Suprapubic skin (tissue), 4 donors: ENCODE measurements at places on chromosomes 7 and 10. TPM values are rescaled to one million over a fixed set of nuclear protein-coding genes. Genes with fewer than 3 reads are reported as not detected.

DNA sequence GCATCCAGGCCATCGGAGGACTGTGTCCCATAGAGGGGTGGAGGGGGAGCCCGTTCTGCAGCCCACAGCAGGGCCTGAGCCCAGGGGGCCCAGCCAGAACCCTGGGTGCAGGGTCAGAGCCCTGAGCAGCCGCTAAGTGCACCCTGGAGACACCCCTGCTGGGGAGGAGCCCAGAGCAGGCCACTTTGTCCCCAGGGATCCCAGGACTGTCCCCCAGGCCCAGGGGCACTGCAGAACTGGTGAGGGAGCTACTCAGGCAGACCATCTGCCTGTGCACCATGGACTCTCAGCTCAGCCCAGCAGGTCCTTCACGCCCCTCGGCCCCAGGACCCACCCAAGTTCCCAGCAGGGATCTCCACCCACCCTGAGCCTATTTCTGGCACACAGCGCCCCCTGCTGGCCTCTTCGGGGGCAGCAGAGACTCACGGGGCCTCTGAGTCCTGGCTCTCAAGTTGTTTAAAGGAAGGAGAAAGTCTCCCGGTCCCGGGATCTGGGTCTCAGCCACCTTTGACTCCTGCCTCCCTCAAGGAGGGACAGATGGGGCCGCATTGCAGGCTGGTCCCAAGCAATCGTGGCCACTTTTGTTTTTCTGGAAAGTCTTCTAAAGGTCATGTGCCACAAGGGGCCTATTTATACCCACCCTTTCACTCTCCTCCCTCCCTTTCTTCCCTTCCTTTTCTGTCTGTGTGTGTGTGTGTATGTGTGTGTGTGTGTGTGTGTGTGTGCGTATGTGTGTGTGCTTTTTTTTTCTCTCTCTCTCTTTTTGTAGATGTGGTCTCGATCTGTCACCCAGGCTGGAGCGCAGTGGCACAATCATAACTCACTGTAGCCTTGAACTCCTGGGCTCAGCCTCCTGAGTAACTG is 90.3 kb downstream of the MYL10 start:
- peaks cover 4% of the 10 kb centered on the region for H3K4me1 ChIP-seq
- peaks cover 13% of the 10 kb centered on the region for H3K27me3 ChIP-seq
- DNase-seq = no peak
- no peak overlapping the region for H3K4me3 ChIP-seq

DNA sequence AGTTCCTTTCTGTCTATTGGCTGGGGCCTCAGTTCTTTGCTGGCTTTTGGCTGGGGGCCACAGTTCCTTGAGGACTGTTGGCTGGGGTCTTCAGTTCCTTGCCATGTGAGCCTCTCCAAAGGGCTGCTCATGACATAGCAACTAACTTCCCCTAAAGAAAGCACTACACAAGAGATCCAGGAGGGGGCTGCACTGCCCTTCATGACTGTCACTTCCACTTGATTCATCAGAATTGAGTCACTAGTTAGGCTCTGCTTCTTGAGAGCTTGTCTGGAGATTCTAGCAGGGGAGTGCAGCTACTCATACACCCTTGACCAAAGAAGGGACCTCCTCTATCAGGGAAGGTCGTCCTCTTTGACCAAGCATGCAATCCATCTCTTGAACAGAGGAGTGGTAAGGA is 38.0 kb upstream of the MKX start:
- no peak for DNase-seq
- H3K27ac ChIP-seq = no peak overlapping the region
- H3K4me3 ChIP-seq = no peak overlapping the region
- no peaks in the 10 kb centered on the region for H3K4me1 ChIP-seq

DNA sequence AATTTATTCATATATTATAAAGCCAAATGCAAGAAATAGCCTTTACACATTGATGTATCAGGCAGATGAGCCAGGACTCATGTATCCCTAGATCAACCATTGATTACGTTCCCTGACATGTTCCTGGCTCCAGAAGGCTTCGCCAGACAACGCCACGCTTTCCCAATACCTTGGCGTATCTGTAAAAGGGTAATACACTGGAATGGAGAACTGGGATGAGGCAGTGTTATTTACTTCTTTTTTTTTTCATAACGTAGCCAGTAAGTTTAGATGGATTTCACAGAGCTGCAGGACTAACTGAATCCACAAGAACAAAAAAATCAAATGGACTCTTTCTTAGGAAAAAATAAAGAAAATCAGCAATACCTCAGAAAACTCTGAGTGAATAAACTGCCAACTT is 588.1 kb upstream of the SEMA3D start:
- no peaks in the 10 kb centered on the region for H3K36me3 ChIP-seq
- peaks cover 8% of the 10 kb centered on the region for H3K4me1 ChIP-seq
- H3K27ac ChIP-seq = no peak overlapping the region
- H3K27me3 ChIP-seq = no peaks in the 10 kb centered on the region

- no peak overlapping the region for H3K27ac ChIP-seq
- H3K36me3 ChIP-seq = peaks cover 65% of the 10 kb centered on the region
- H3K4me1 ChIP-seq = no peaks in the 10 kb centered on the region
- no peak for DNase-seq
- no peak overlapping the region for H3K4me3 ChIP-seq
Measured at GRCh38 chr7:2255145-2256139, 13.4 kb downstream of the NUDT1 start.

PNLIPRP2 gene
- total RNA-seq = not detected

- DNase-seq = no peak
- H3K36me3 ChIP-seq = no peaks in the 10 kb centered on the region
- H3K4me3 ChIP-seq = no peak overlapping the region
Measured at GRCh38 chr10:7350541-7351195, 60.2 kb downstream of the SFMBT2 start.

- H3K4me1 ChIP-seq = peaks cover 20% of the 10 kb centered on the region
- H3K27ac ChIP-seq = no peak overlapping the region
- H3K27me3 ChIP-seq = no peaks in the 10 kb centered on the region
- no peak for DNase-seq
Measured at GRCh38 chr10:33315891-33316290, 18.6 kb downstream of the NRP1 start.

DNA sequence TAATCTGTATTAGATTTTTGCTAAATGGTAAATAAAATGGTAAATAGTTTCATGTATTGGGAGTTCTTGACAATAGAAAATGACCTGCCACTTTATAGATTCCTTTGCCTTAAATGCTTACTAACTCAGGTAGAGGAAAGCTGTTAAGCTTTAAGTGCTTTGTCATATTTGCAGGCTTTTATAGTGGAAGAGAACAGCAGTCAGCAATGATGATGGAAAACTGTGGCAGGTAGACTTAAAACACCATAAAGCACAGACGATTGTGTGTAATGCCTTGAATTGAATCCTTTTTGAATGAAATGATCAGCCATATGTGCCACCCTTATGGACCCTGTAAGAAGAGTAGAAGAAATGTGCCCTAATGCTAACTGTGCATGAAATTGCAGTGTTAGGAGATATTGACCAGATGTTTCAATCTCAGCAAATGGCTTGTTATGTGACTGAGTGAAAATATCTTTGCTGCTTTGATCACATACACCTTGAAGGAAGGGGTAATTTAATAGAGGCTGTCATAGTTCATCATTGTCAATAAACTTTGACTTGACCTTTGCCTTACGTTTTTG is 230.4 kb downstream of the ADK start:
- no peaks in the 10 kb centered on the region for H3K36me3 ChIP-seq
- no peak overlapping the region for H3K4me3 ChIP-seq
- no peaks in the 10 kb centered on the region for H3K4me1 ChIP-seq
- no peak for DNase-seq
- H3K27me3 ChIP-seq = no peaks in the 10 kb centered on the region

GRCh38 chr7:33918438-33919143 is 13.3 kb downstream of the BMPER start:
- no peak for DNase-seq
- no peaks in the 10 kb centered on the region for H3K36me3 ChIP-seq
- no peak overlapping the region for H3K27ac ChIP-seq
- H3K27me3 ChIP-seq = peaks cover 6% of the 10 kb centered on the region

GRCh38 chr7:36904101-36904500 is 179.8 kb upstream of the AOAH start:
- no peak for DNase-seq
- no peaks in the 10 kb centered on the region for H3K4me1 ChIP-seq
- H3K4me3 ChIP-seq = no peak overlapping the region
- no peaks in the 10 kb centered on the region for H3K27me3 ChIP-seq
- no peak overlapping the region for H3K27ac ChIP-seq
- no peaks in the 10 kb centered on the region for H3K36me3 ChIP-seq

ADIRF gene
- 82.4 TPM for total RNA-seq

DNA sequence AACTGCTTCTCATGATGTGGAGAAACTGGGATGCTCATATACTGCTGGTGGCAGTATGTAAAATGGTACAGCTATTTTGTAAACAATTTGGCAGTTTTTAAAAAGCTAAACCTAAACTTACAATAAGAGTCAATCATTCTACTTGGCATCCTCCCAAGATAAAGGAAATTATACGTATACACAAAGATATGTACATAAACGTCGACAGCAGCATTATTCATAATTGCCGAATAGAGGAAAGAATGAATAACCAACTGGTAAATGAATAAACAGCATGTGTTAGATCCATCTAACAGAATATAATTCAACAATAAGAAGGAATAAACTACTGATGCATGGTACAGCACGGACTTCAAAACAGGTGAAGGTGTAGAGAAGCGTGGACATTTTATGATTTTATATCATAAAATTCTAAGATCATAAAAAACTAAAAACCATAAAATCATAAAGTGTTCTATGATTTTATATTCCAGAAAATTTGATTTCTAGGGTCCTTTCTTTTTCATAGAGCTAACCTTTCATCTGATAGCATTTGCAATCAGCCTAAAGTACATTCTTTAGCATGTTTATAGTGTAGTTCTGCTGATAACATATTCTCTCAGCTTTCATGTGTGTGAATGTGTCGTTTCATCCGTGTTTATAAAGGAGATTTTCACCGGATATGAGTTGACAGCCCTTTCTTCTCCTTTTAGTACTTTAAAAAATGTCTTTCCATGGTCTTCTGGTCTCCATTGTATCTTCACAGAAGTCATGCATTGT is 261.5 kb downstream of the DIP2C start:
- H3K4me3 ChIP-seq = no peak overlapping the region
- no peaks in the 10 kb centered on the region for H3K4me1 ChIP-seq
- DNase-seq = no peak
- no peaks in the 10 kb centered on the region for H3K27me3 ChIP-seq
- H3K27ac ChIP-seq = no peak overlapping the region

DNA sequence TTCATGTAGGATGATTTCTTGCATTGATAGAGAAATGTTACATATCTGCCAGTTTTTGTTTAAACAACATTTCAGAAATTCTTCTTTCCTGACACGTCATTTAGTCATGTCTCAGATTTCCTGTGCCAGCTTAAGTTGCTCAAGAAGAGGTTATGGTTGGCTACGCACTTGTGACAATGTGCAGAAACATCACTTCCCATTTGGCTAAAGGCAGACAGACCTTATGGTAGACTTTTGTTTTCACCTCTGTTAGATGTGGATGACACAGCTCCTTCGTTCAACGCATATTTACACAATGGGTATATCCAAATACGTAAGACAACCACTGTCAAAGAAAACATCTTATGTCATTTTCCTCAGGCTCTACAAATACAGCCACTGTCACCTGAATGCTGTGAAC is 125.8 kb downstream of the DOCK4 start:
- H3K4me1 ChIP-seq = peaks cover 16% of the 10 kb centered on the region
- peak overlapping the region; percentile 54 for H3K27ac ChIP-seq

DNA sequence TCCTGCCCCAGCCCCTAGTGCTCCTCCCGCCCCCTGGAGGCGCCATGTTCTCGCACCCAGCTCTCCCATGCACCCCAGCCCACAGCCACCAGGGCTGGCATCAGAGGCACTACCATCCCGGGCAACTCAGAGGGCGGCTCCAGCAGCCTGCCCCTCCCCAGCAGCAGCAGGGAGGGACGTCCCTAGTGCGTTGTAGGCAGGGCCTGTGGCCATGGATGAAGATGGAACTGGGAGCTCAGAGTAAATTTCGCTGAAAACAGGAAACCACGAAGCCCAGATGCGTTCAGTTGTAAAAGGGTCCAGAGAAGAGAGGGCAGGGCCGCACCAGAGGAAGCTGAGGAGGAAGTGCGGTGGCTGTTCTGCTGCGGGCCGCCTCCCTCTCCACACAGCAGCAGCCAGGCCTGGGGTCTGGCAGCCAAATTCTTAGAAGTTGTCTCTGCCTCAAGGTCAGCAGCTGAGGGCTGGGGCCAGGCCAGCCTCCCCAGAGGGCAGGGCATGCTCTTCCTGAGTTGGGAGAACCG is 24.6 kb downstream of the VSIR start:
- H3K4me1 ChIP-seq = peaks cover 56% of the 10 kb centered on the region
- DNase-seq = no peak
- peaks cover 38% of the 10 kb centered on the region for H3K36me3 ChIP-seq
- H3K27ac ChIP-seq = peak overlapping the region; percentile 64

FHIP2A gene
- 62.0 TPM for total RNA-seq

PSMC2 gene
- total RNA-seq = 98.0 TPM

- H3K27me3 ChIP-seq = no peaks in the 10 kb centered on the region
- H3K4me1 ChIP-seq = no peaks in the 10 kb centered on the region
- no peak for DNase-seq
- no peak overlapping the region for H3K27ac ChIP-seq
- no peaks in the 10 kb centered on the region for H3K36me3 ChIP-seq
- no peak overlapping the region for H3K4me3 ChIP-seq
Measured at GRCh38 chr7:144531181-144531580, 127.7 kb upstream of the NOBOX start.

OPN1SW gene
- not detected for total RNA-seq

DNA sequence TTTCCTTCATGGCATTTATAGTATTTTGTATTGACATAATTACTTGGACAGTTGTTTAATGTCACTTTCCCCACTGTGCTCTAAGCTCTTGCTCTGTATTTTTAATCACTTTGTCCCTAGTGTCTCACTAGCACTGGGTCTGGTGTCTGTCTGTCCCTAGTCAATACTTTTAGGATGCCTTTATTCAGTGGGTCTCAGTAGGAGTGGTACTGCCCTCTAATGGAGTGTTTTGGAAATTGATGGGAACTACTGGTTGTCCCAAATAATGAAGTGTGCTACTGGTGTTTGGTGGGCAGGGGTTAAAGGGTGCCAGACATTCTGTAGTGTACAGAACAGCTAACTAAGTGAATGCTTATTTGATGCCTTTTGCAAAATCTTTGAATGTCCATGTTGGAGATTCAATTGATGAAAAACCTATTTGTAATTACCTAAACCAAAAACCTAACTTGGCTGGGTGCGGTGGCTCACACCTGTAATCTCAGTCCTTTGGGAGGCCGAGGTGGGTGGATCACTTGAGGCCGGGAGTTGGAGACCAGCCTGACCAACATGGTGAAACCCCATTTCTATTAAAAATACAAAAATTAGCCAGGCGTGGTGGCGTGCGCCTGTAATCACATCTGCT is 33.3 kb downstream of the CDK14 start:
- H3K36me3 ChIP-seq = no peaks in the 10 kb centered on the region
- H3K4me1 ChIP-seq = no peaks in the 10 kb centered on the region

- H3K4me3 ChIP-seq = no peak overlapping the region
Measured at GRCh38 chr10:4776234-4776638, 49.8 kb upstream of the AKR1E2 start.

ZNF117 gene
- 18.2 TPM for total RNA-seq

DNA sequence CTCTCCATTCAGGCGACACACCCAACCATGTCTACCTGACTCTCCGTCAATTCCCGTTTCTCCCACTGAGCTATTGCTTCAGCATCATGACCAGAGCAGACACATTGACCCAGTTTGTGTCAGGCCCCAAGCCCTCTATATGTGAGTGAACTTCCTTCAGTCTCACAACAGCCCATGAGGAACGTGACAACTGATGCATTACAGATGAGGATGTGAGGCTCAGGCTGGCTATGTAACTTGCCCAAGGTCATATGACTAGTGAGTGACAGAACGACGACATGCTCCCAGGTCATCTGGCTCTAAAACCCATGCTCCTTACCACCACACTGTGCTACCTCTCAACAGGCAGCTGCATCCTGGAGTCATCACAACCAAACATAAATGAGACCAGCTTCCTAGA is 3.7 kb downstream of the TMEM140 start:
- H3K27me3 ChIP-seq = no peaks in the 10 kb centered on the region
- no peaks in the 10 kb centered on the region for H3K36me3 ChIP-seq
- peaks cover 12% of the 10 kb centered on the region for H3K4me1 ChIP-seq
- no peak for DNase-seq
- H3K27ac ChIP-seq = no peak overlapping the region
